Activated CD4-positive, alpha-beta T cell treated with anti-CD3 and anti-CD28 coated beads, Interleukin-2, amount 10 ng/mL, durations not matched to agents 7 days and 5 days (primary cell): ENCODE measurements at places on chromosomes 7 and 10.

GRCh38 chr10:6476989-6477388 lies 103.1 kb downstream of the PRKCQ start:
- DNase-seq = no peak

DNA sequence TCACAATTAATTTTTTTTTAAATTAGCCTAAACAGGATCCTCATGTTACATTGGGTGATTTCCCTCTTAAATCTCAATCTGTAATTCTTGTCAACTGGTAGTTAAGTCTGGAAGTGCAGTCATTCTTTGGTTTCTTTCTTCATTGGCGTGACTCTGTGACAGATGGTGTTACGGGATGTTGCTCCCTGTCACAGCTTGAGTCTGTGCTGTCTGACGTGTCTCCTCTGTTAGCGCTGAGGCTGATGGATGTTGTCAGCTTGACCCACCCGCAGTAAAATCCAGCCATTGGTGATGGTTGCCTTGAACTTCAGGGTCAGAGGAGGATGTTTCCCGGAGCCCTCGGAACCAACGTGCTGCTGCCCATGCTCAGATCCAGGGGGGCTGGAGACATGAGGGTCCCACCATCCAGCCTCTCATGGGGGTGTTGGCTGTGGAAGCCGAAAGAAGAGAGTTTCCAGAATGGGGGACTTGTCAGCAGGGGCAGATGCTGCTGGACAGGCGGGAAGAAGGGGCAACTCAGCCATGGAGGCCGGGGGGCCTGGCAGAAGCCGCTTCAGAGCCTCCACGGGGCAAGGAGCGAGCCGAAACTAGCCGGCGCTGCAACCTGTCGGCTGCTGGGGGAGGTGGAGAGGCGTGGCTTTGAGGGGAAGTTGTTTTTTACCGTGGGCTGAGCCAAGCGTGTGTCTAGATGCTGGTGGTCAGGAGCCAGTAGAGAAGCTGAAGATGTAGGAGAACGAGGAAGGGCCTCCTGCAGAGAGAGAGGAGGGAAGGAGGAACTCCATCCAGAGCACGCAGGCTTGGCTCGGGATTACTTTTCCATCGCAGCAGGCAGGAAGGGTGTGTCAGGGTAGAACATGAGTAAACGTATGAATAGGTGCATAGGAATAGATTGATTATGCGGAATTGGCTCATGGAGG lies 3.5 kb downstream of the SUN1 start:
- no peak for DNase-seq

- DNase-seq = no peak
Observed at GRCh38 chr7:42689626-42690025, 222.2 kb downstream of the C7orf25 start.

DNA sequence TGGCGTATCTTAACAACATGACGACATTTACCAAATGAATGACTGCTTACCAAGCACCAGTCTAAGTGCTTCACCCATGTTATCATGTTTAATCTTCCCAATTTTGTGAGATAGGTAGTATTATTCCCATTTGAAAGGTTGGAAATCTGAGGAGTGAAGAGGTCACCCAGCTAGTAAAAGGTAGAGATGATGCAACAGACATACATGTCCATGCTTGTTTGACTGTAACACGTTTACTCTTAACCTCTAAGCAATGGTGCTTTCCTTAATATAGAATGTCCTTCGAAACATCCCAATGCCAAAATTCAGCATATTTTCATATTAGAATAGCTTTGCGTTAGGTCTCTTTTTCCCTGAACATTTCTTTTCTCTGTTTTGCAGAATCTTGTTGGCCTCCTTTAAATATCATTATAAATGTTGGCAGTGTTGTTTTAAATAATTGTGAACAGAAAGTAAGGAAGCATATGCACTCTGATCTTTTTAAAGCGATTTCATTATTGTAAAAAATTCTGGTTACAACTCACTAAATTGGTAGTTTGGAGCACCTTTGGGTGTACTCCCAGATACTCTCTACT lies 722.8 kb downstream of the AUTS2 start:
- DNase-seq = no peak

DNA sequence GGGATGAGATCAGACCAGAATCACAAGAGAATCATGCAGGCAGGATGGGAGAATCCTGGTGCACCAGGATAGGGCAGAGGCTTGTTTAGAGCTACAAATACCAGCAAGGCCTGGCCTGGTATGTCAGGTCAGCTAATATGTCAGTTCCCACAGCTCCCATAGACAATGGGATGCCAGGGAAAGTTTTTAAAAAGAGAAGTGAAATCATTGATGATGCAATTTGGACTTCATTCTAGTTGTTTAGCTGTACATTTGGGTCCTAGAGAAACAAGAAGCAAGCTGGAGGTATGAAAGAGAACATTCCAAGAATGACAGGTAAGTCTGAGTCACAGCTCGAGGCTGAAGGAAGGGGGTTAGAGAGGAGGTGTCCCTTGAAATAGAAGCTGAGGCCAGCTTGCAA lies 45.2 kb downstream of the GPR141 start:
- DNase-seq = no peak

DNA sequence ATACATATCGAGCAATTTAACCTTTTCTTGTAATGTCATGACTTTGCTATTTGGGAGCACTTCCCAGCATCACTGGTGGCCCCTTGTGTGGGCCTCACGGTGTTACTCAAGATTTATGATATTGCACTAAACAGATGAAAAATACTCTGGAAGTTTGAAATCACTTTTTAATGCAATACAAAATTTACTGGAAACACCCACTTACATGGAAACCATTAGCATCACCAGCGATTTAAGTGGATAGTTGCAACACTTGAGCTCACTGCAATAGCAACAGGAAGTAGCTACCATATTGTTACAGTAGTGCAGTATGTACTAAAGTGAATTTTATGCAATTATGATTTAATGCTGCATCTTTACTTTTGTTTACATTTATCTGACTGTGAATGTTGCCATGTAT lies 184.4 kb downstream of the MDFIC start:
- DNase-seq = no peak

GRCh38 chr10:28906415-28906814 lies 229.1 kb downstream of the BAMBI start:
- no peak for DNase-seq

- no peak for DNase-seq
Observed at GRCh38 chr10:26219676-26220075, 3.1 kb downstream of the GAD2 start.

DNA sequence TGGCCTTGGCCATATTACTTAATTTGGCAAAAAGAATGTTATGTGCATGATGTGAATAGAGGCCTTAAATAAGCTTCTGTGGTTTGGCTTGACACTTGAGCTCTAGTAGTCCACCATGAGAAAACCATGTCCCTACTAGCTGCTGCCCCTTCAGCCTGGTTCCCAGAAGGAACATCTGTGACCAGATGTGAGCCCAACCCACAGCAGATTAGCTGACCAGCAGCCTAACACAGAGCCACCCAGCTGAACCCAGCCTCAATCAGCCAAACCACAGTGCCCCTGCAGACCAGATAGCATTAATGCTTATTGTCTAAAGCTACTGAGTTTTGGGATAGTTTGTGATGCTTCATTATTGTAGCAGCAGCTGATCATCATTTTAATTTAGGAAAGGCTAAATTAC lies 16.6 kb downstream of the JAZF1 start:
- no peak for DNase-seq

GRCh38 chr7:46484906-46485305 lies 563.8 kb upstream of the IGFBP3 start:
- DNase-seq = no peak

- no peak for DNase-seq
Observed at GRCh38 chr7:19526639-19527038, 182.2 kb downstream of the POLR1F start.

- no peak for DNase-seq
Observed at GRCh38 chr7:18151422-18151821, 123.8 kb upstream of the PRPS1L1 start.

DNA sequence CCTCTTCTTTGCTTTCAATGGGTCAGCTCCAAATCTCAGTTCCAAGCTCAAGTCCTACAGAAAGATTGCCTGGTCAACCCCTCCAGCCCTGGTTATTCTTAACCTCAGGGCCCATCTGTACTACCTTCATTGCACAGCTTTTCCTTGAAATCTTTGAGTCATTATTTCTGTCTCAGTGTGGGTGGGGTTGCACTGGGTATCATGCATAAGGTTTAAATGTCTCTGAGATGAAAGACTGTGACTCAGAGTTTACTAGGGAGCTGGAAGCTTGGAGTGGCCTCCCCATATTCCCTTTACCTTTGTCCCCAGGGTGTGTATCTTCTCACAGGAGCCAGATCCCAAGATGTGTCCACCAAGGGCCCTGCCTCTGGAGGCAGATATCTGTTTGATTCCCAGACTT lies 3.3 kb upstream of the OR6V1 start:
- DNase-seq = no peak

DNA sequence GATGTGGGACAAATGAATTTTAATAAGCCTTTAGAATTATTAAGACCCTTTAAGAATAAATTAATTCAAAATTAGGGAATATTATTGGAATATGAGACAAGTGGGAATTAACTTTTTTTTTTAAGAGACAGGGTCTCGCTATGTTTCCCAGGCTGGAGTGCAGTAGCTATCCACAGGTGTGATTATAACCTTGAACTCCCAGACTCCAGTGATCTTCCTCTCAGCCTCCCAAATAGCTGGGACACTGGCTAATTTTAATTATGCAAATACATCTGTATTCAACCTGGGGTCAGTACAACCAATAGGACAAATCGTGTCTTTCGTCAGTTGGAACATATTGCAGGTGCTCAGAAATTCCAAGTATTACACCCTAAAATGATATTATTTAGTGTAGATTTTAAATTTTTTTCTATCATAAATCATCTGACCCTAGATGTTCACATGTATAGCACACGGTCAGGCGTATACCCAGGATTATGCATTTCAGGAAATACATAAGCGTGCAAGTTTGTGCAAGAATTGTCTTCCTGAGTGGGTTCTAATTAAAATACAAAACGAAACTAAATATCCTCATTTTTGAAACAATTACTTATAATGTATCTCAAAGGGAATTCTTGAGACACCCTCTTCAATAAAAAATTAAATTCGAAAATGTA lies 1.2 kb downstream of the NT5C3A start:
- no peak for DNase-seq

- DNase-seq = no peak
Observed at GRCh38 chr10:9766762-9767161, 1250.9 kb upstream of the CELF2 start.

DNA sequence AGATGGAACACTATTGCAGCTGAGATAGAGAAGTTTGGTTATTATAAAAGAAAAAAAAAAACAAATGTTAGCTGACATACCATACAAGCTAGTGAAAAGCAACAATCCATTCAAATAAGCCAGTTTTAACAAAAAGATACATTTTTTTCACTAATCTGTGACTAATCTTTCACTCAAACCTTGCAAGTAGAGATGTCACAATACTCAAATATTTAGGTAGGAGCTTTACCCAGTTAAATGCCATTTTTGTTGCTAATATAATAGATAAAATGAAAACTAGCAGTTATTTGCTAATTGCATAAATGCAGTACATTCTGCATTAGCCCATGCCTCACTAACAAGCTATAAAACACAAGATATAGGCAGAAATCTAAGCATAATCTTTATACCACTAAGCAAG lies 123.6 kb downstream of the BTAF1 start:
- DNase-seq = no peak

DNA sequence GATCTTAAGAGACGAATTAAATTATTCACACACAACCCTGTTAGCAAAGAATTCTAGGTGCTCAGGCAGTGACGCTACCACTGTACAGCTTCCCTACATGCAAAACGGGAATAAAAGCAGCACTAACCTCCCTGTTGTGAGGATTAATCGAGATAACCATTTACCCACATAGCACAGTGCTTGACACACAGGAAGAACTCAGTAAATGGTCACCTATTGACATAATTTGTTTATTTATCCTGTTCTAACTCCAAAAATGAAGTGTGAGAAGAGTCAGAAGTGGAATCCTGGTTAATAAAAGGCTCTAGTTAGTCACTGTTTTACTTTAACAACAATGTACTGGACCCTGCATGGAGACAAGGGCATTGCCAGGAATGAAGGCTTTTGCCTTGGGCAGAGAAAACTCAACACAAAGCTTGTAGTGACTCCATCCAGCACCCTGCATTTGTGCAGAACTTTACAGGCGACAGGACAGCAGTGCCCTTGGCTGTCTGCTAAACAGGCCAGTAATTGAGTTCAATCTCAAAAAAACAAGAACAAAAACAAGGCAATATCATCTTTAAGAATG lies 103.8 kb downstream of the SORBS1 start:
- no peak for DNase-seq
